Inflammatory macrophage (primary cell): ENCODE measurements at places on chromosomes 5 and 9.
A peak's percentile ranks its signal among the peaks of the same experiment; 100 is the strongest.

DNA sequence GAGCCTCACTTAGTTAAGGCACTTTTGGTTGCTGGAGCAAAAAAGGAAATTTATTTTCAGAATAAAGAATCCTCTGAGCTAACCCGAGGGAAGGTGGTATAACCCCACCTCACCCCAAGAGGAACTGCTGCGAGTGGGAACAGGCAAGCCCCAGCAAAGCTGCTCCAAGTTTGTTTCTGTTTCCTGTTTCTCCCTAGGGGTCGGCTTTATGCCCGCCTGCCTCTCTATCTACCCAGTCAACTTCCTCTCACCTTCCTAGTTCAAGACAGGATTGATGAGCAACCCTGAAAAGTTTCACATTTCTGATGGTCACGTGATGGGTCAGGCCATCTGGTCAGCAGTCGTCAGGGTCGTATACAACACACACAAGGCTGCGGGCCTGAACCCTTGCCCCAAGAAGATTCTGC, 31.1 kb downstream of the TRIO start:
- DNase-seq = peak; percentile 59

DNA sequence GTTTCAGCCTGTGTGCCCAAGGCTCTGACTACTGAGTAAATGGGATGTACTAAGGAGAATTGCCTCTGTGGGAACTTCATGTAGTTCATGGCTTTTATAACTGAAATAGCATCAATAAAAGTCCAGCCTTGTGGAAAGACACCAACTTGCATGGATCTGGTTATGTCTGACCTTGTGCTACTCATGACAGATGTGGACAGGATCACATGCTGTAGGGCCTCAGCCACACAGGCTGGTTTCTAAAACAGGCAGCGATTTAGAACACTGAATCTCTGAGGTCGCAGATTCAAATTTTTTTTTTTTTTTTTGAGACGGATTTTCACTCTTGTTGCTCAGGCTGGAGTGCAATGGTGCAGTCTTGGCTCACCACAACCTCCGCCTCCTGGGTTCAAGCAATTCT, 66.5 kb upstream of the SPIN1 start:
- DNase-seq = no peak

- DNase-seq = no peak
These were observed 13.4 kb upstream of the EXOC3 start for GRCh38 chr5:429453-430188.

DNA sequence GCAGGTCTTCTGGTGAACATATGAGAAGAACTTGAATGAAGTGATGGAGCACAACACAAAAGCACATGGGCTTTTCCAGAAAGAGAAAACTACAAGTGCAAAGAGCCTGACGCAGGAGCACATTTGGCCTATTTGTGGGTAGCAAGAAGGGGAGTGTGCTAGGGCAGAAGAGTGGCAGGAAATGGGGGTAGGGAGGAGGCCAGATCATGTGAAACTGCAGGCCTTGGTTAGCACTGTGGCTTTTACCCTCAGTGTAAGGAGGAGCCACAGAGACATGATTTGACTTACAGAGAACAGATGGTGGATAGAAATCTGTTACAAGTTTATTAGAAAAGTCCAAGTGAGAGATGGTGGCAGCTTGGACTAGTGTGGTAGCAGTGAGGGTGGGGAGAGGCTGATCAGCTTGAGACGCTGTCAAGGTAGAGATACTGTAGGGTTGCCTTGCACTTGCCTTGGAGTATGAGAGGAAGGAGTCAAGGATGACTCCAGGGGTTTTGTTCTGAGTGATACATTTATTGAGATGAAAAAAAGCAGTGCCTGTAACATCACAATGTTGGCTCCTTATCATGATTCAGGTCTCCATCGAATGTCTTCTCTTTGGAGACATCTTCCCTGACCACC, 126.7 kb downstream of the PPP2R2B start:
- no peak for DNase-seq

- peak; percentile 51 for DNase-seq
These were observed 282.1 kb downstream of the RFX3 start for GRCh38 chr9:3243683-3244082.

GRCh38 chr5:27962198-27962597, 923.8 kb upstream of the CDH9 start:
- DNase-seq = no peak
